ENCODE measurements at places on chromosomes 1 and 21.

GRCh38 chr1:244241438-244241837 lies 190.4 kb downstream of the ZBTB18 start:
- no peak for DNase-seq

- DNase-seq, result peak; percentile 43
Observed at GRCh38 chr1:109906160-109906838, 4.3 kb upstream of the CSF1 start.

DNA sequence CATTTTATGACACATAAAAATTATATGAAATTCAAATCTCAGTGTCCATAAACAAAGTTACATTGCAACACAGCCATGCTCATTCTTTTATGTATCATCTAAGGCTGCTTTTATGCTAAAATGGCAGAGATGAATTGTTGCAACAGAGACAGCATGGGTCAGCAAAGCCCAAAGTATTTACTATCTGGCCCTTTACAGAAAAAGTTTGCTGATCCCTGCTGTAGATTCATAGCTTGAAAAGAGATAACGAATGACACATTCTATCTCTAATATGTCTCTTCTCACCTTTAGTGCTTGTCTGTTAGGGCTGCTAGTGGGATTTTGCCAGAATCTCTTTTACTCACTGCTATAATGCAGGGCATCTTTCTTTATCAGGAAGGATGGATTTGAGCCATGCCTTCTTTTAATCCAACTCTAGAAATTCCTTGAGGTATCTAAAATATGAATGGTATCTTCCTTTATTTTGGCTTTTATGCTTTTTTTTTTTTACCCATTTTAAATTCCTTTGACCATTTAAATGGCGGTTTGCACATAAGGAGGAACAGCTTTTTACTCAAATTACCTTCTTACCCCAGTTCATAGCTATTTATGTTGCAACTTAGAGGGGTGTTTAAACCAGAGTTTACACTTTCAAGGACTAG lies 598.2 kb downstream of the PLPP3 start:
- DNase-seq, result no peak

DNA sequence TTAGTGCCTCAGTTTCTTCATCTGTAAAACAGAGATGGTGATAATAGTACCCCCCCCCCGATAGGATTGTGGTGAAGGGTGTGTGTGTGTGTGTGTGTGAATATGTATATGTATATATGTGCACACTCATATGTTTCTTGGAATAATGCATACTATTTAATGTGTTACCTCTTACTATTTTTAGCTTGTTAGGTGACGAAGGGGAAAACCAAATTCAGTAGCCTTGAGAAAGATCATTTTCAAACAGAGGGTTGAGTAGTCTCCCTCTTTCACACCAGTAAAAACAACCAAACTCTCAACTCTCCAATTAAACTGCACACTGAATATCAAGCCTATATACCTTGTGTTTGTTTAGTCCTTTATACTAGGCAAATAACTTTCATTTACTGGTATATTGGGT lies 75.7 kb downstream of the NTMT2 start:
- no peak for DNase-seq

DNA sequence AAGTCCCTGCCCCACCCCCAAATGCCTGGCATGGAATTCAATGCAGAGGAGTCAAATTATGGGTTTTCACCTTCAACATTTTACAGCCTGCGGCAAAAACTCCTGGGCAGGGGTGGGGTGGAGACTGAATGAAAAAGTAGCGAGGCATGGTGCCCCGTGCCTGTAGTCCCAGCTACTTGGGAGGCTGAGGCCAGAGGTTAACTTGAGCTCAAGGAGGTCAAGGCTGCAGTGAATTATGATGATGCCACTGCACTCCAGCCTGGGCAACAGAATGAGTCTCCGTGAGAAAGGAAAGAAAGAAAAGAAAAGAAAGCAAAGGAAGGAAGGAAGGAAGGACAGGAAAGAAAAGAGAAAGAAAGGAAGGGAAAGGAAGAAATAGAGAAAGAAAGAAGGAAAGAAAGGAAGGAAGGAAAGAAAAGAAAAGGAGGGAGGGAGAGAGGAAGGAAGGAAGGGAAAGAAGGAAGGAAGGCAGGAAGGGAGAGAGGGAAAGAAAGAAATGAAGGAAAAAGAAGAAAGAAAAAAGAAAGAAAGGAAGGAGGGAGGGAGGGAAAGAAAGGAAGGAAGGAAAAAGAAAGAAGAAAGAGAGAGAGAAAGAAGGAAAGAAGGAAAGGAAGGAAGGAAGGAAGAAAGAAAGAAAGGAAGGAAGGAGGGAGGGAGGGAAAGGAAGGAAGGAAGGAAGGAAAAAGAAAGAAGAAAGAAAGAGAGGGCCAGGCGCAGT lies 11.1 kb downstream of the LEMD1 start:
- DNase-seq, result no peak

DNA sequence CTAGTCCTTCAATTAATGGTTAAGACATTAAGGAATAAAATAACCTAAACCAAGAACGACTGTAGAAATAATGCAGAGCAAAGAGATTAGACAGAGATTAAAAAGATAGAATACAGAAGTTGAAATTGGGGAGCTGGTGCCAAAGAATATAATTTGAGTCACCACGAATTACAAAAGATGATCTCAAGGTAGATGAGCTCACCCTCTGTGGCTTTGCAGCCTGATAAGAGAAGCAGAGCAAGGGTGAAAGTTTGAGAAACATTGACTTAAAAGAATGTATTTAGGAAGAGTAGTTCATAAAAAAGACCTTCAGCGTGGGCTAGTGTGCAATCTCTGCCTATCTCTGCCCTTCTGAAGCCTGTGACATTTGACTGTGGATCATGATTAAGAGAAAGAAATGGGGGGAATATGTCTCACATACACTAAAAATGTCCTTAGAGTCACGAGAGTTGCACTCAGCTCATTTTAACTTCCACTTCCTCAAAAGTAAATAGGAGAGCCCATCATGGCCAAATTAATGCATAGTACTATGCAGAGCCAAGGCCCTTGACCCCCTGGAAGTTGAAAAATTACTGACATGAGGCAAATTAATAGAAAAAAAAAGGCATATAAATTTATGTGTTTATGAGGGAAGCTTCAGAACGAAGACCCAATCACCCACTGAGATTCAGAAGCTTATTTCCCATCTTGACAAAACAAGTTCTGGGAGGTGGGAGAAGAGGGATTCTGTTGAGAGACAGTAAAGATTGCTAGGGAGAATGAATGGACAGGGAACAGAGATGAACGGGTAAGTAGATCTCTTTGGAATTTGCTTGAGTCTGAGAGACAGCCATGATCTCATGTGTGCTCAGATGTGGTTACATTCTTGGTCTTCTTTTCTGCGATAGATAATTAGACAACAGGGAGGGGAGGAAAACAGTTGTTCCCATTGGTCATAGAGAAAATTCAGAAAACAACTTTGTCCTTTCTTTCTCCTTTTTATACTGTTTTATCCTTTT lies 395.4 kb upstream of the LRRC7 start:
- DNase-seq, result no peak

GRCh38 chr1:210232511-210233215 lies at the start of gene SERTAD4:
Gene SERTAD4 (plus strand): TSS chr1:210232796. CDS start chr1:210237961, 5,165 bp downstream.
- DNase-seq, result no peak

- DNase-seq, result no peak
Observed at GRCh38 chr1:156584813-156585212, 5.3 kb downstream of the TTC24 start.

DNA sequence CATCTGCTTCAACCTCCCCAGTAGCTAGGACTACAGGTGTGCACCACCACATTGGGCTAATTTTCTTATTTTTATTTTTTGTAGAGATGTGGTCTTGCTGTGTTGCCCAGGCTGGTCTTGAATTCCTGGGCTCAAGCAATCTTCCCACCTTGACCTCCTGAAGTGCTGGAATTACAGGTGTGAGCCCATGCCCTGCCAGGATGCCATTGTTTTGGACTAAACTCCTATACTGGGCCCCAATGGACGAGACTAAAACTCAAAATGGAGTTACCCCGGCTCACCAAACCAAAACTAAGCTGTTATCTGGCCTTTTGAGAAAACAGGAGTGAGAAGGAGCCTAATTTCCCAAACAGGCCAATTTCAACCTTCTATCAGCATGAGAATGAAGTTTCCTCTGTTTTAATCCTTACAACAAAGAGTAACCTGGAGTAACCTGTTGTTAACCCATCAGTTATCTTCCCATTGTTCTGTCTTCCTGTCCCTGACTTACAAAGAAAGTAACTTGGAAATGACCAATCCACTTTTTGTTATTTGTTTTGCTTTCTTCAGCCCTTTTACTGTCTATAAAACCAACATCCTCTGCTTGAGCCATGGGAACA lies 29.6 kb downstream of the DMRTA2 start:
- peak; percentile 8 for DNase-seq

GRCh38 chr1:207964195-207964966 lies 53.5 kb upstream of the CD34 start:
- peak; percentile 53 for DNase-seq

- DNase-seq, result no peak
Observed at GRCh38 chr1:119893238-119893791, 3.0 kb downstream of the ADAM30 start.

DNA sequence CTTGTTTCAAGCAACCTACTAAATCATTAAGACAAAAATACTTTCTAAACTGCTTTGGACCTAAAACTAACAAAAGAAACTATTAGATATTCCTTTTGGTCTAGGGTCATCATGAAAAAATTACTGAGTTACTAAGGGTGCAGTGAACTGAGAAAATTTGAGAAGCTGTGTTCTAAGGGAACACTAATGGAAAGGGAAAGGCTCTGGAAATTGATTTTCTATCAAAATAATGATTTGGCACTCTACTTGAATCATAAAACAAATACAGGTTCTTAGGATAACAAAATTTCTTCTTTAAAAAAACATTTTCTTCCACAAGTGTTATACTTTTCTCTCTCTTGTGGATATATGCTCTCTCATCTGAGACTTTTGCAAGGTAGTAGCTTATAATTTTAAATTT lies 213.5 kb downstream of the DNAH14 start:
- no peak for DNase-seq

- no peak for DNase-seq
Observed at GRCh38 chr1:213670692-213671023, 317.1 kb upstream of the PROX1 start.

GRCh38 chr1:223543560-223543959 lies 121.9 kb downstream of the CAPN8 start:
- no peak for DNase-seq

DNA sequence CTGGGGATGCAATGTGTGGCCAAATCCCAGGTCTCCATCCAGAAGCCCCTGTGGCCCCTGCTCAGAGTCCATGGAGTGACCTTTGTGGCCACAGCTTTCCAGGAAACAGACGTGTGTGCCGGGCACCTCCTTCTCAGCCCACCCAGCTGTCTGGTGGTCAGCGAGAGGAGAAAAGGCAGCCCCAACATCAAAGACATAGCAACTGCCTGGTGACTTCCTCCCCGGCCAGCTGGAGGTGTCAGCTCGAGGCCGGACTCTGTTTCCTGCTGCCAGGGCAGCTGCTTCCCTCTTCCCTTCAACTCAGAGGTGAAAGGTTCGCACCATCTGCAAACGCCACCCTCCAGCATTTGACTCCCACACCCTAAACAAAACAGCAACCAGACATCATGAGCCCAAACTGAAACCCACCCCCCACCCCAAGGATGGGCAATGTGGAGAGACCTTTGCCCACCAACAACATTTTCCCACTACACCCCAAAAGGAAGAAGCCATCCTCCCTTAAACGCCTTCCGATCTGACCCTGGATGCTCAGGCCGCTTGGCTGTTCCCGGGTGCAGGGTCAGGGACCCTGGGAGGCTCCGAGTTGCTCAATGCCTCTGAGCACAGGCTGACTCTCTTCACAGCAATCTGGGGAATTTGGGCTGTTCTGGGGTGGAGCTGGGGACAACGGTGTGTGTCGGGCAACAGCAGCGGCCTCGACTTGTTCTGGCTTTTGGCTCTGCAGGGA lies 162.3 kb downstream of the PSMG1 start:
- peak; percentile 58 for DNase-seq

DNA sequence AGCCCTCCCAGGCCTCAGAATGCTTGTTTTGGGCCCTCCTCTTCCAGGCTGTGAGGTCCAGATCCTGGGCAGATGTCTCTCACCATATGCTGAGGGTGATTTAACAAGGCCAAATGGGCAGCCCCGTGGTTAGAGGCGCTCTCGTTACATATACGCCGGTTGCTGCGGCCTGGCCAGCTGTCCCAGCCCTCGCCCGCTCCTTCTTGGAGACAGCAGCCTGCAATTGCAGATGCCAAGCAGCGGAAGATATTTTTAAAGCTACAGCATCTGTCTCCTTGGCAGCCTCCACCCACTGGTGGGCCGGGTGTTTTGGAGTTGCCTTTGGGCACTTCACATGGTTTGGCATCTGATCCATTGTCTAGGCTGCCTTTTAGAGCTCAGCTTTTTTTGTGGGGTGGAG lies 178.8 kb upstream of the NFIA start:
- no peak for DNase-seq

DNA sequence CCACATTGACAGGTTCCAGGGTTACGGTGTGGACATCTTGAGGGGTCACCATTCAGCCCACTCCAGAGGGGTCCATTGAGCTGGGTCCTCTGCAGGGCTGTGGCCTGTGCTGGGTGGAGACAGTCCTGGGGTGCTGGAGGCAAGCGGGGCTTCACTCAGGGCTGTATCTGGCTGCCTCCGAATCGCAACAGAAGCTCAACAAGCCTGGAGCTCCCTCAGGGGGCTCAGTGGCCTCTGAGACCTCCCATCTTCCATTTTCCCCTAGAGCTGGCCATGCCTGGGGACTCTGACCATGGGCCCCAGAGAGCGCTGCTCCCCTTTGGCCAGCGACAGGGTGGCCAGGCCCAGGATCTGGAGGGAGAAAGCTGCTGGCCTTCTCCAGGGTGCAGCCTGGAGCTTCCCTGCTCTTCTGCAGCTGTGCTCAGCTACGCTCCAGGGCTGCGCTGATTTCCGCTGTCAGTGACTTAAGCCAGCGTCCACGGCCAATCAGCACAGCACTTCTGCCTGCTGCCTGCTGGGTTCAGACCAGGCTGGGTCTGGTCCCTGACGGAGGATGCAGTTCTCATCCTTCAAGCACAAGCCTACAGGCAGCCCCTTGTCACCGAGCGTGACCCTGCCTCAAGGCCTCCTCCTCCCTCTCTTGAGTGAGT lies 45.0 kb upstream of the ADARB1 start:
- DNase-seq, result no peak

GRCh38 chr1:117967477-117967876 lies 37.9 kb downstream of the WDR3 start:
- no peak for DNase-seq

DNA sequence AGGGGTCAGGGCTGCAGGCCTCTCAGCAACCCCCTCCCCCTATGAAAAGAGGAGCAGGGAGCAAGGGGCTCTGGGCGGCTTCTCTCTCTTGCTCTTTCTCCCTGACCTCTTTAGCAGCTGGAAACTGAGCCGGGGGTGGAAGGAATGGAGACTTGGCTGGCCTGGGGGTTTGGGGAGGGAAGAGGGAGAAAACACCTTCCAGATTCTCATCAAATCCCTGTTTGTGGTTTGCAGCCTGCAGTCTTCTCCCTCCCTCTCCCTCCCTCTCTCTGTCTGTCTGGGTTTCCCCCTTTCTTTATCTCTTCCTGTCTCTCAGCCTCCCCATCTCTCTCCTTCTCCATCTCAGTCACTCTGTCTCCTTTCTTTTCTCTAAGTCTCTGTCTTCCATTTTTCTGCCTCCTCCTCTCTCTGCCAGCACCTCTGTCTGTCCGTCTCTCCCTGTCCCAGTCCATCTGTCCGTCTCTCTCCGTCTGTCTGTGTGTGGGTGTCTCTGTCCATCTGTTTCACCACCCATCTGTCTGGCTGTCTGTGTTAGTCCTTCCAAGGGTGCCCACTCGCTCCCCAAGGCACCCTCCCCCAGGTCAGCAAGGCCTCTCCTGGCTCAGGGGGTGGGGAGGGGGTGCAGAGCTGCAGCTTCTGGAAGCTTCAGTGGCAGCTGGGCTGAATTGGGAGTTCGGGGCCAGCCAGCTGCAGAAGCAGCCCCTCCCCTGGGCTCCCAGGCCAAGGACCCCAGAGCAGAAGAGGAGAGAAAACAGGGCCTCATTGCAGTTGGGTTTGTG lies 6.2 kb downstream of the AHDC1 start:
- DNase-seq, result no peak

Data from dermis microvascular lymphatic vessel endothelial cell (primary cell).